ENCODE measurements at places on chromosomes 3 and 15.

GRCh38 chr3:23981136-23981535, 36.0 kb downstream of the NR1D2 start:
- no peak for DNase-seq

- no peak for DNase-seq
Measured at GRCh38 chr3:104526901-104527401, 839.8 kb upstream of the ALCAM start.

DNA sequence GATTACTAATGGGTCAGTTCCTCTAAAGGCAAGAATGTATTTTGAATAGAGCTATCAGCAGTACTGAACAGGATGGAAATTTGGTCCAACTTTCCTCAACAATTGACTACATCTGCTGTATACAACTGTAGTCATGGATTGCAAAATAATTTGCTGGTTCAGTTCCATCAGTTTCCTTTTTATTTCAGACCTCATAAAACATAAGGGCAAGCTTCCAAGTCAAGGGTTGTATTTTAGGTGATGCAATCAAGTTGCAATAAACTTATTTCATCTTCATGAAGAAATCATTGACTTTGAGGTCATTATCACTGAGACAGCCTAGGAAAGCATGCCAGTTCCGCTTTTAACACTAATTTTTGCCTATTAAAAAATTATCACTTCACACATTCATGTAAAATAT, 90.4 kb upstream of the TSEN2 start:
- peak; percentile 98 for DNase-seq

GRCh38 chr3:131561511-131561910, 58.7 kb upstream of the MRPL3 start:
- DNase-seq = peak; percentile 4

- no peak for DNase-seq
Measured at GRCh38 chr3:127371334-127371733, 83.5 kb upstream of the PRR20G start.

DNA sequence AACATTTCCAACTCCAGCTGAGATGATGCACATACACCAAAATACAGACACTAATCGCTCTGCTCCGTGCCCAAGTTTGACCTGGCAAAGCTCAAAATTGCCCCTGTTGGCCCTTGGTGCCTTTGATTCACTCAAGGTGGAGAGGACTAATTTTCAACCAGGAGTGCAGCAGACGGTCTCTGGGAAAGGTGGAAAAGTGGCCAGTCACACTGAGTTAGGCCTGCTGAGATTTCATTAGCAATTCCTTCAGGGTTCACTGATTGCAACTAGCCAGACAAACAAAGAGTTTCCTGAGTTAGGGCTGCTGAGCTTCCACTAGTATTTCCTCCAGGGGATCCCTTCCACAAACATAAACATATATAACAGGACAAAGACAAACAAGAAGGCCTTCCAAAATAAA, 28.7 kb upstream of the LHFPL4 start:
- DNase-seq = no peak

All from lung (tissue), 17 donors.